Stimulated activated CD4-positive, alpha-beta T cell treated with anti-CD3 and anti-CD28 coated beads, Interleukin-2, amount 100 ng/mL, for 24 hours (primary cell): ENCODE measurements at places on chromosomes 2 and 18.

- no peak for DNase-seq
Measured at GRCh38 chr18:34639687-34640086, 70.4 kb upstream of the DTNA start.

DNA sequence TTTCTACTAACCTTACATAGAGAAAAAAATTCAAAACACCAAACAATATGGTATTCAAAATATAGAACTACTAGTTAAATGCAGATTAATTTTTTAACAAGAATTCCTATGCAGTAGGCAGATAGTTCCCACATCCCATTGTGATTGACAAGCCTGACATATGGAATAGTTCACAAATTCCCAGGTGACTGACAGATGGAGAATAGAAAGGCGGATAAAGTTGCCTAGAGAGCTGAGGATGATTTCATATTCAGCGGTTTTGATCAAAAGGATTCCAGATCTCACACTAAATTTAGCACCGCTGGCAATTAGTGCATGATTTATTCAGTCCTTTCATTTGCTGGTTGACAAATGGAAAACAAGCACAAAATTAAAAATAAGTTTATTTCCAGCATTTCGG is 733.7 kb upstream of the POU3F3 start:
- DNase-seq: no peak

- DNase-seq: no peak
Measured at GRCh38 chr2:144130551-144130950, 389.4 kb downstream of the ZEB2 start.

DNA sequence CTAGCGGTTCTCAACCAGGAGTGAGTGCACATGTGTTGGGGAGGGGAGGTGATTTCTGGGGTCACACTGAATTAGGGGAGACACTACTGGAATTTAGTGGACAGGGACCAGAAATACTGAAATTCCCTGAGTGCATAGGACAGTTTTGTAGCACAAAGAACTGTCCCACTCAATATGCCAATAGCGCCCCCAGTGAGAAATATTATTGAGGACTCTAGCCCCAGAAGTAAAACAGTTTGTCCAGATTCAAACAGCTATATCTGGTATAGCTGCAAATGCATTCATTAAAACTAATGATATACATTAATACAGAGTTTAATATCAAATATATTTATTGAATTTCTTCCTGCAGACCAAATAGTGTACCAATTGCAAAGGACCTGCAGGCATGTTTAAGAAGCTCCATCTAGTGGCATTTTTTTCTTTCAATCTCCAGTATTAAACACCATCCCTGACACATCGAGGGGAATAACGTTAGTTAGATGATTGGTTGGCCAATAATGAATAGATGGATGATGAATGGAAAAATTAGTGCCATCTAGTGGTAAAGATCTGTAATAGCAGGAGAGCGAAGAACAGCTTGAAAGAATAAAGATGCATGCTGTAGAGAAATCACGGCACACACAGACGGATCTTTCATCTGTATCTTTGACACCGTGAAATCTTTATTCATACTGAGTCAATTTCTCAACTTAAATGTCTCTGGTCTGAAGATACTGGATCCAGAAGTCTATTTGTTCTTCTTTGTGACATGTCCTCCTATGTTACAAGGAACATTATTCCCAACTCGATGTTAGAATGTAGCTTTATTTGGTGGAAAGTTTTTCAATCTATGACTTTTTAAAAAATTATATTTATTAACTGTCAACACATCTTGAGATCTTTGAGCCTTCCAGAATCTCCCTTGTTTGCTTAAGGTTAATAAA is 62.5 kb downstream of the DHRS9 start:
- no peak for DNase-seq

DNA sequence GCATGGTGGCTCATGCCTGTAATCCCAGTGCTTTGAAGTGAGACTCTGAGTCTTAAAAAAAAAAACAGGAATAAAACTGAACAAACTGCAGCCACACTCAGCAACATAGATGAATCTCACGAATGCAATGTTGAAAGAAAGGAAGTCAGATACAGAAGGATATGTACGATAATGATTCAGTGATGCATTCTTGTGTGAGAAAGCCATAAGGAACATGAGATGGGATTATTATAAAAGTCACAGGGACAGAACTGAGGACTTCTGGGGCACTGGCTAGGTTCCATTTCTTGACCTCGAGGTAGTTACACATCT is 56.9 kb upstream of the SMAD2 start:
- no peak for DNase-seq

DNA sequence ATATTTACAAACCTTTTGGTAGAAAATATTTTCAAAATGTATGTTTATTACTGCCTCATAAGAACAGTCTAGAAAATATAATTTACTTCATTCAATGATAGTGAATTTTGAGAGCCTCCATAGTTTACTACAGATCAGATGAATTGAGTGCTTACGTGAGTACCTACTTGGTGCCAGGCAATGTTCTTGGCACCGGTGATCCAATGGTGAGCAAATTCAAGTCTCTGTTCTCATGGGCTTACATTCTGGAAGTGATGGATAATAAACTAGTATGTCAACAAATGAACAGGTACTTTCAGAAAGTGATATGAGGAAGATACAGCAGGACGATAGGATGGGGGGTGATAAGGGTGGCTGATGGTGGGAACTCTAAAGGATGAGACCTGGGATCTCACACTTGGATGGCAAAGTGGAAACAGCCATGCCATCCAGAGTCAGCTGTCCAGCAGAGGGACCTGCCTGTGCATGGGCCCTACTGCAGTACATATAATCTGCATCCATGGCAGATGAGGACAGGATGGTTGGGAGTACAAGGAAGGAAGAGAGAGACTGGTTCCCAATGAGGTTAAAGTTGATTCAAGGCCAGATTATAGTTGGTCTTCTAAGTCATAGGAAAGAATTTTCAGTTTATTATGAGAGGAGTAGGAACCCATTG is 277.0 kb downstream of the NEDD4L start:
- no peak for DNase-seq

- DNase-seq: no peak
Measured at GRCh38 chr2:121869873-121870272, 114.4 kb downstream of the TSN start.

DNA sequence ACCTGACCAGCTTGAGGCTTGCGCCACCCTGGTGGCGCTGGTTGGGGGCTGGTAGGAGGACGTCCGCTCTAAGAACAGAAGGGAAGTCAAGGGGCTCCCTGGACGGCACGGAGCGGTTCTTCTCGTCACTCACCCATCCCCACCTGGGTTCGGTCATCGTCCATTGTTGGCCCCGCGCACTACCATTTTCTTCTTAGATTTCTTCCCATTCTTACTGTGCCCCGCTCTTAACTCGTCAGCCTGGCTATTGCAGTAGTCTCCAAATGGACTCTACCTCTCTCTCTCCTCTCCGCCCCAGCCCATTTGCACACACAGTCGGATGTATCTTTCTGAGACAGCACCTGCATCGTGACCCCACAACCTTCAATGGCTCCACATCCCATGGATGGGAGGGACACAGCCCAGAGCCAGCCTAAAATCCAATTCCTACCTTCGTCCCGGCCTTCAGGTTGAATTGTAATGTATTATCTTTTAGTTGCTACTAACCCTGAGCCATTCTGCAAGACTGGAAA is 814 bp upstream of the RAB1A start:
- DNase-seq: no peak

DNA sequence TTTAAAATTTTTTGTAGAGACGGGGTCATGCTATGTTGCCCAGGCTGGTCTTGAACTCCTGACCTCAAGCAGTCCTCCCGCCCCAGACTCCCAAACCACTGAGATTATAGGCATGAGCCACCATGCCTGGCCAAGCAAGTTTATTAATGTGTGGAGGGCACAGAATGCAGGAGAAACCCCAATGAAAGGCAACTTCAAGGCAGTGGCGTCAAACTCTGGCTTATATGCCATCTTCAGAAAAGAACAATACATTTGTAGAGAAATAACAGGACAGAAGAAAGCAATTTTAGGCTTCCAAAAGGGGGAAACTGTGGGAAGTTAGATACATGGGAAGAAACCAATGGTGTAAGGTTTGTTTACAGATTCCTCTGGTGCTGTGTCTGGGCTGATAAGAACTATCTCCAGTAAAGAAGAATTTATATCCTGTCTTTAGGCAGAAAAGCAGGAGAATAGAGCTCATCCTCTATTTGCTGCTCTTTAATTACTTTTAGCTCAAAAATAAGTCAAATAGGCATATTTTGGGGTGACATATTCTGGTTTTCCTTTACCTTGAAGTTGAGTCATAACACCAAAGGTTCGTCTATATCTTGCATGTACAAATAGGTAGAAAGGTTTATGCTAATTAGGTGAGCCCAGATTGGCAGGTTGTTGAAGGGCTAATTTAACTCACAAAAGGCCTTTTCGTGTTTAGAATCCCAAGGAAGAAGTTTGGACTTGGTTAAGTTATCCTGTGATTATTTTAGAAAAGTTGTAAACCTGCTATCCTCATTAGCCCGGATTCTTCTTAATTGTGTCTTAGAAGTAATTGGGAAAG is 26.0 kb upstream of the TMEM214 start:
- no peak for DNase-seq

- DNase-seq: no peak
Measured at GRCh38 chr2:238456970-238457926, 30.5 kb downstream of the ASB1 start.

GRCh38 chr2:205288686-205289085 is 393.6 kb upstream of the NRP2 start:
- no peak for DNase-seq

GRCh38 chr2:39150890-39151497 is 30.1 kb upstream of the SOS1 start:
- DNase-seq: no peak

- DNase-seq: no peak
Measured at GRCh38 chr2:19933351-19933981, 31.7 kb upstream of the TTC32 start.

DNA sequence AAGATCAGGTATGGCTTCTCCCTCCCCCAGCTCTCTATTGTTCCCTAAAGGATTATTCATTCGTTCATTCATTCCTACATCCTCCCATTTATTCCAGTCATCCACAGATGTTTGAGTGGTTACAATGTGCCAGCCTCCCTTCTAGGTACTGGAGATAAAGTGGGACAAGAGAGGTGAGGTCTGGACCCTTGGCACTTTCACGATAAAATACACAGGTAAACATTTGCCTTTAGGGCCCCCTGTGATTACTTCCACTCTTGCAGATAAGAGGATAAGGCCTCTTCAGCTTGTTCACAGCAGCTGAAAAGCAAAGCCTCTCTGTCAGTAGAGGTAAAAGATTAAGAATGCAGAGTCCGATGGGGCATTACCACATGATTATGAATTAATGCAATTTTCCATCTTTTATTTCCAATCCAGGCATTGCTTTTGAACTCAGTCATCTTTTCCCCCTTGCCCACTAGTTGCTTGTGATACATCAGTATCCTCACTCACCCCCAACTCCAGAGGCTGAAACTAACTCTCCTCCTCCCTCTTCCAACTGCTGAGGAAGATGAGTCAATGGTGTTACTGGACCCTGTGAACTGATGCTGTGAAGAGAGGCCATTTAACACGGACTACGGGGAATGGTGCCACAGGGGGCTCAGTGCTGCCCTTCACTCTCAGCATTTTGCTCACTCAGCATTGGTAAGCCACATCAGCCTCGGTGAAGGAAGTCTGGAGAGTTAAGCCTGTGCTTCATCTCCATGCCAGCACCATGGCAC is 1.1 kb upstream of the DPP4 start:
- DNase-seq: no peak

DNA sequence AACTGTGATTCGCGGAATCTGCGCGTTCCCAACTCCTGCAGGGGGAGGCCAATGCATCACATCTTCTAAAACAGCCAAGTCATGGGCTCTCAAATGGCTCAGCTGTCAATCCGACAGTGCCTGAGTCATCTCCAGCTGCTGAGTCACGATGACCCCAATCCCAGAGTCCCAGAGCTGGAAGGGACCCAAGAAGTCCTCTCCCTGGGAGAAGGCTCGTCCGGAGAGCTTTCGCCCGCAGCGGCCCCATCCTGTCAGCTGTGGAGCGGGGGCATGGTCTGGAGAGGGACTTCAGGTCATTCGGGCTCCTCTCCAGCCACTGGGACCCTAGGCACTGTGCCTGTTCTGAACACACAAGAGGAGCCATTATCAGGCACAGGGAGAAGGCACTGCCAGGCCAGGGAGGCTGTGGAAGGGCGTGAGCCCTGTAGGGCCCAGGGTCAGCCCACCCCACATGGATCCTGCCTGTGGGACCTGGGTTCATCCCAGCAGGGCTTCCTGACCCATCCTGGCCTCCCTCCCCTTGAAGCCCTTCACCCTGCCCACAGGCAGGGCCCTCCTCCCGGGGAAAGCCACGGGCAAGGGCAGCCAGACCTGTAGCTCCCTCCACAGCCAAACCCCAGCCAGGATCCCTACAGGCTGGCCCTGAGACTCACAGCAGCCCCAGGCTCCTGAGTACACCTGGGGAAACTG is 47.6 kb upstream of the GPC1 start:
- no peak for DNase-seq

DNA sequence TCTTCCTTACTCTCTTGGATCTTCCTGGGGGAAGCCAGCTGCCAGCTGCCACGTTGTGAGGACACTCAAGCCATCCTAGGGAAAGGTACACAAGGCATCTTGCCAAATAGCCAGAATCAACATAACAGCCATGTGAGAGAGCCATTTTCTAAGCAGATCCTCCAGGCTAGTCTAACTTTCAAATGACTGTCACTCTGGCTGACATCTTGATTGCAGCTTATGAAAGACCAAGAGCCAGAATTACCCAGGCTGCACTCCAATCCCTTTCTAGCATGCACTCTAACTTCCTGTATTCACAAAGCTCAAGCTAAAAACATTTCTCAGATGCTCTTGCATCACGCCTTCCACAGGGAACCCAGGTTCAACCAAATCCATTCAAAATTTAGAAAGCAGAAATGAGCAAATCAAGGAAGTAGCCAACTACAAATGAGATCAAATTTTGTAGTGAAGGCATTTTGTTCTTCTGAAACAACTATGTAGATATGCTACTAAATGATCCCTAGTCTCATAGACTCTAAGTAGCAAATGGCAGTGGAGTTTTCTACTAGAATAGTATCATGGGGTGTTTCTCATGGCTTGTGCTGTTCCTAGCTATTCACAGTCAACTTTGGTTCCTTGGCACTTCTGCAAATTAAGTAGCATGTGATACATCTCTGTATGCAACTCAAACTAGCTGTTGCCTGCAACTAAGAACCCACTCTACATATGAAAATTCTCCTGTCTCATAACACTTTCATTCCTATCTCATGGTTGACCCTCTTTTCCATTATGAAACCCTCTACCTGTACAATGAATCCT is 281.9 kb downstream of the ZEB2 start:
- no peak for DNase-seq

GRCh38 chr2:229133155-229133772 is 137.8 kb downstream of the PID1 start:
- no peak for DNase-seq
